Renal cortical epithelial cell (primary cell): ENCODE measurements at places on chromosomes 1 and 21. TPM values are rescaled to one million over a fixed set of nuclear protein-coding genes. Genes with fewer than 3 reads are reported as not detected.
A peak's percentile ranks its signal among the peaks of the same experiment; 100 is the strongest.

The FNDC7 gene
- not detected in 2 replicates for total RNA-seq

The AMY2A gene
- total RNA-seq, result not detected in 2 replicates

The SPRR2G gene
- not detected in 2 replicates for total RNA-seq

The IGSF5 gene
- total RNA-seq, result 0.94 TPM in 1 of 2 replicates, not detected in the other

The PKLR gene
- total RNA-seq, result 0.05 TPM in 1 of 2 replicates, not detected in the other

The TDRD5 gene
- 0.10 and 0.87 TPM in 2 replicates for total RNA-seq

DNA sequence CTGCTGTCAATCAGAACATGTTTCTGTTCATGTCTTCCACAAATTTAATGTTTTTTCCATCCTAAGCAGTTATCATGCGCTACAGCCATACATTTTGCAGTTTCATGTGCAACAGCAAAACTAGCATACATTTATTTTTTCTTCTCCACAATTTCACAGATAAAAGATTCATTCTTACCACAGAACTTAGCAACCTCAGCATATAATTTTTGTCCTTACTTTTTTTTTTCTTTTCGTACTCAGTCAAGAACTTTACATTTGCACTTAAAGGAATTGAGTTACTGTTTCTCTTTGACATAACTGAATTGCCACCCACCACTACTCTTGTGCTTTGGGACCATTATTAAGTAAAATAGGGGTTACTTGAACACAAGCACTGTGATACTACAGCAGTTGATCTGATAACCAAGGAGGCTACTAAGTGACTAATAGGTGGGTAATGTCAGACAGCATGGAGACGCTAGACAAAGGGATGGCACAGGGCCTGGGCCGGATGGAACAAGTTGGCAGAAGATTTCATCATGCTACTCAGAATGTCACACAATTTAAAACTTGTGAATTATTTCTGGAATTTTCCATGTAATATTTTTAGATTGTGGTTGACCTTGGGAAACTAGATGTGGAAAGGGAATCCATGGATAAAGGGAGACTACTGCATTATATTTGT lies 50.2 kb upstream of the LHX8 start:
- no peak for DNase-seq

DNA sequence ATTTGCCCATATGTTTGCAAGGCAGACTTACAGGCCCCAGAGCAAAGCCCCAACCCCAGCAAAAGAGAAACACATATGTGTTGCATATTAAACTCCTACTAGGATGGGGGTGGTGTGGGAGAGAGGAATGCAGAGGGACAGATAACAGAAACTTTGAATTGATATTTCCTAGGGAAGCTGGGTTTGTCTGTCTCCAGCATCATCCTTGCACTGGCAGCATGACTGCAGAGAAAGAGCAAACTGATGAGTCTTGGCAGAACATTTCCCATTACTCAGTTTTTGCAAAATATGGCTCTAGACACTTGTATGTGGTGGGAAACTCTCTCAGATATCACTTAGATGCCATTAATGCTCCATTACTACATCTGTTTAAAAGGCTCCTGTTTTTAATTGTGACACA lies 43.8 kb upstream of the MARK1 start:
- no peak for DNase-seq

GRCh38 chr1:23369335-23370013 lies at the start of gene ZNF436:
Gene ZNF436, minus strand, starts transcription at chr1:23369836. Its CDS starts 1,831 bp downstream, at chr1:23368005.
- peak; percentile 63 for DNase-seq

- no peak for DNase-seq
These were observed 28.8 kb downstream of the SPSB1 start for GRCh38 chr1:9321480-9321849.

- peak; percentile 76 for DNase-seq
These were observed 625.8 kb downstream of the BRINP3 start for GRCh38 chr1:189851806-189852367.

DNA sequence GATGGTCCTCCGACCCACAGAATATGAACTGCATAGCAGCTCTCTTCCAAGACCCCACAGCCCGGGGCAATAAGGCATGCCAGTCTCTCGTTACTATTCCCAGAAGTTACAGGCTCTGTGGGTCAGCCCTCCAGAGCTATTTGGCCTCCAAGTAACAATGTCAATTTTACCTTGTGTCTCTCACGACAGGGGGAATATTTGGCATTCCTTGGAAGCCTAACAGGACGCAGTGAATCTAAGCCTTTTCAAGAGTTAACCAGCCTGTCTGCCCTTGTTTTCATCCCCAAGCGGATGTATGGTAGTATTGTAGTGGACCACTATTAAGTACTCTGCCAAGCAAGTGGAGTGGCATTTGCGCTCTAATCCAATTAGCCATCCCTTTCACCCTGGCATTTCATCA lies 24.4 kb upstream of the GNG4 start:
- DNase-seq, result no peak

DNA sequence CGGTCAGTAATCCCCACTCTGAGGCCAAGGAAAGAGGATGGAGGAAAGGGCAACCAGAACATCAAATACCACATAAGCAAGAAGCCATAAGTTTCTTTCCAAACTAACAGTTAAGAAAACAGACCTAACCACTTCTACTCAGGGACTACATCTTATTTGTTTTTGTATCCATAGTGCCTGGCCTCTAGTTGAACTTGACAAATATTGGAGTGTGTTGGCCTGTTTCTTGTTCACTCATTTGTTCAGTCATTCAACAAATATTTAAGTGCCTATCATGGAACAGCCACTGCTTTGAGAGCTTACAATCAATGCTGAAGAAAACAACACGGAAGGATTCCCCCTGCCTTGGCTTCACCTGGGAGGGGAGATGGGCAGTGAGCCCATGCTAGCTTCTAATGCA lies 69.7 kb downstream of the ST6GALNAC3 start:
- DNase-seq, result no peak

DNA sequence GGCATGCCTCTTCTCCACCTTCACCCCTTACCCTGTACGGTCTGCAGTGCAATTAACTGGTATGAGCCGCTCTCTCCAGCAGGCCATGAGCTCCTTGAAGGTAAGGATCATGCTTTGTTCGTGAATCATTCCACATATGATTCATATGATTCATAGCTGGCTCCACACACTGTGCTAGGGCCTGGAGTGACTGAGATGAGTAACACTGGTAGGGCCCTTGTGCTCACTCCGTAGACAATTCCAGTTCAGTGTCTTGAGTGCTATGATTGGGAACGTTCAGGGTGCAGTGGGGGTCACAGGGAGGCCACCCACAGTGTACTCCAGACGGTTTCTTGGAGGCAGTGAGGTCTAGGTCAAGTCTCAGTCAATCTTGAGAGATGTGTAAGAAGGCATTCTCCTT lies 239.8 kb downstream of the LMX1A start:
- DNase-seq, result peak; percentile 67
